CD4-positive, alpha-beta memory T cell (primary cell): ENCODE measurements at places on chromosomes 13 and 19.
A peak's percentile ranks its signal among the peaks of the same experiment; 100 is the strongest.

DNA sequence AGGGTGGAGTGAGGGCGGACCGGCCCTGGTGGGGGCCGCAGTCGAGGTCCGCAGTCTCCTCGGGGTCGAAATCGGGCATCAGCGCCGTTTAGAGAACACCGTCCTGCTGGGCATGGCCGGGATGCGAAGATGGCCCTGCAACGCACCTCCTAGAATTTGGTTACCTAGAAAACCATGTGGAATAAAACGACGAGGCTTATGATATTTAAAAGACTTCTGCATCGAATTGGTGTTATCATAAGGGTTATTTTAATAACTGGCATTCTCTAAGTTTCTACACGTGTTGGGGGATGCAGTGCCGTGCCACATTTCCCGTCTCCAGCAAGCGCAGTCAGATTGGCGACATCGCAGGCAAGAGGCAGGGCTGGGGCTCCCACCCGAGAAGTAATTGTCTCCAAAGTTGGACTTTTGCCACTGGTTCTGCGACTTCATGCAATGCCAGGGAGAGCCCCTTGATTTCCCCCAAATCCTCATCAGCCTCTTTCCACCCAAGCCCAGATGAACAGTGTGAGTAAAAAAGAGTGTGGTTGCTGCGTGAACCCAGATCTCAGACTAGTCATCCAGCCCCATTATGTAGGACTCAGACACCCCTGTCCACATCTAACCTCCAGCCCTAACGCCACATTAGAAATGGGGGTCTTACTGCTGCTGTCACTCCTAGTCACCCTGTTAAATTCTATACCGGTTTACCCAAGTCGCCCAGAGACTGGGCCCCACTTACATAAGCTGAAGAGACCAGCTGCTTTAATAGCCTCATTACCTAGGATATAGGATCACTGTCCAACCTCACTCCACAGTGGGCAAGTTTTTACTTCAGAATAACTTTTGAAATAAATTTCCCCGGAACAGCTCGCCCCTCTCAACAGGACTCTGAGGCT, 571 bp upstream of the DHRS12 start:
- DNase-seq = no peak

- DNase-seq = no peak
Observed at GRCh38 chr13:60811581-60811980, 414.6 kb downstream of the TDRD3 start.

DNA sequence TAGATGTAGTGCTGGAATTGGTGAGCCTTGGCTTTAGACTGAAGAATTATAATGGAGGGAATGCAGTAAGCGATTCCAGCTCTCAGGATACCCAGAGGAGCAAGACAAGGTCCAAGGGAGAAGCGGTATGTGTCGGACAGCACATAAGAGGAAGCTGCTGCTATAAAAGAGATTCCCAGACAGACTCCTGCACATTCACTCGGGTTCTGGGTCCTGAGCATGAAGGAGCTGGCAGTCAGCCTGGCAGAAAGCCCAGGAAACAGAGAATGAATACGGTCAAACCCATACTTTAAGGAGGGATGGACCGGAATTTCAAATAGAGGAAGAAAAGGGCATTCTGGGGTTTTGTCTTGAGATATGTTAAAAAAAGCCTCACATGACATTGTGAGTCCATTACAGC, 308.3 kb downstream of the DNAJC15 start:
- DNase-seq = no peak

DNA sequence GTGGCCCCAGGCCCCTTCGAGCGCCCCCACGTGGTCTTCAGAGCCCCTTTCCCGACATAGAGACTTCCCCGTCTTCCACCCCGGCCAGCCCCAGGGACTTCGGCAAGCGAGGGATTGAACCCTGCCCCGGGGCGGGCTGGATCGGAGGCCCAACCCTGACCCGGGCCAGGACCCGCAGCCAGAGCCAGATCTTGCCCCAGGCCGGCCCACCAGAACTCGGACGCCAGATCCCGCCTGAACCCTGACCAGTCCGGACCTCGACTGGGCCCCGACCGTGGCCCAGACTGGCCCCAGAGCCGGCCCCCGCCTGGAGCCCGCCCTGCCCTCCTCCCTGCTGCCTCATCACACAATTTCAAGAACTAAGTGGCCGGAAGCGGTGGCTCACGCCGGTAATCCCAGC, 253 bp upstream of the TPTE2 start:
- no peak for DNase-seq

DNA sequence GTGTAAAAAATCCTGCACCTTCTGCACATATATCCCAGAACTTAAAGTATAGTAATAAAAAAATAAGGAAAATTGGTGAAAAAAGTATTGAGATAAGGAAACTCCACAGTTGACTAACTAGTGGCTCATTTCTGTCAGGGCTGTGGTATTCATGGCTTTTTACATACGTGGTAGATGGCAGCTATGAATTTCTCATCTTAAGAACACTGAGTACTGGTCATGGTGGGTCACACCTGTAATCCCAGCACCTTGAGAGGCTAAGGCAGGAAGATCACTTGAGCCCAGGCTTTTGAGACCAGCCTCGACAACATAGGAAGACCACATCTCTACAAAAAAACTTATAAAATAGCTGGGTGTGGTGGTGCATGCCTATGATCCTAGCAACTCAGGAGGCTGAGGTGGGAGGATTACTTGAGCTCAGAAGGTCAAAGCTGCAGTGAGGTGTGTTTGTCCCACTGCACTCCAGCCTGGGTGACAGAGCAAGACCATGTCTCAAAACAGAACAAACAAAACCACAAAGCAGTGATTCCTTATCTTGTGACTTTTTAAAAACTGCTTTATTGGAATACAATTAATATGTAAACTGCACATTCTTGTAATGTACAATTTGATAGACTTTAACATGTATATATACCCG, 16.8 kb downstream of the SLAIN1 start:
- DNase-seq = no peak

DNA sequence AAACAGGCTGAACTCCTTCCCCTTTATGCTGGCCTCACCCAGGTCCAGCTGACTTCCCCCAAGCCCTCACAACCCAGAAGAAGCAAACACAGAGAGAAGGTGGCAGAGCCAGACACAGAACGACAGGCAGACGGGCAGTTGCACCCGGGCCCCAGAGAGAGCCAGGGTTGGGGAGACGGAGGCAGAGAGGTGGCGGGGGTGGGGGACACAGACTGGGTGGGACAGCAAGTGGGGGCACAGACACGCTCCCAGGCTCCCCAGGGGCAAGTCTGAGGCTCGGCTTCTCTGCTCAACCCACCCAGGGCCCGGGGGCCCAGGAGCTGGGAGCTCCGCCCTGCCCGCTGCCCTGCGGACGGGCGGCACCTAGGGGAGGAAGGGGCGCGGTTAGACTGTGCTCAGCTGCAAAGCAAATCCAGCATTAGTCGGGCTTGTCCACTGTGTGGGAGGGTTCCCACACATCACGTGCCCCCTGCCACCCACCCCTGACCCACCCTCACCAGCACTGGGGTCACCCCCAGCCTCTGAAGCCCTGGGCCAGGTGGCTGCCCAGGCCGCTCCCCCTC, 31.3 kb upstream of the ASF1B start:
- peak; percentile 42 for DNase-seq

GRCh38 chr13:109746364-109746763, 40.0 kb downstream of the IRS2 start:
- DNase-seq = no peak

DNA sequence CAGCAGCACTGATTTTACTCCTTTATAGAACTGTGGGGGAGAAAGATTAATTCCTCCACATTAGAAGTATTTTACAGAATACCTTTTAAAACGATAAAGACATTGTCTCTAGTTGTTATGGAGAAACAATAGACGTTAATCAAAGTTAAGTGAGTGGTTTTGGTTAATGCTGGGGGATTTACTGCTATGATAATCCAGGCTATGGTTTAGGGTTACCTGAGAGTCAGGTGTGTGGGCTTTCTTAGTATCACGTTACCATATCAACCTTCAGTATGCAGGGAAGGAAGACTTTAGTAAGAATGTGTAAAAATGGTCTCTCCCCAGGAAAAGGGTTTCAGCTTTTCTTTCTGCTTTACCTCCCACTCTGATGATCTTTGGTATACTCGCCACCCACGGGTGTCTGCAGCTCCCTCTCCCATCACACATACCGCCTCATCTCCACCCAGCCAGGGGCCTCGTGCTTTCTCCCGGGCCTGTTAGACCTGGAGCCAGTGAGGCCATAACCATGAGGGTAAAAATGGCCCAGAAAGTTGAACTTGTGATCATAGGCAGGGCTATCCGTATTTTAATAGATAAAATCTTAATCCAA, 45.6 kb upstream of the WDFY2 start:
- no peak for DNase-seq

GRCh38 chr13:66530686-66531085, 699.5 kb downstream of the PCDH9 start:
- DNase-seq = no peak

DNA sequence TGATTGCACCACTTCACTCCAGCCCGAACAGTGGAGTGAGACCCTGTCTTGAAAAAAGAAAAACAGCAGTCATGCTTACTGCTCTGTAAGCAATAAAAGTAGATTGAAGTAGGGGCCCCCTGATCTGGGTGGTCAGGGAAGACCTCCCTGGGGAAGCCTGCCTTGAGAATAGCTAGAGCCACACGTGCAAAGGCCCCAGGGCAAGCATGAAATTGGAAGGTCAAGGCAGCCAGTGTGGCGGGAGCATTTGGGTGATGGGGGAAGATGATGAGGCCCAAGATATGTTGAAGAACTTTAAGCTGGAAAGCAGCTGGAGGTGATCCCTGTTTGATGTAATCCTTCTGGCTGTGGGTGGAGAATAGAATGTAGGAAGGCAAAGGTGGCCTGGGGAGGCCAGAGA, 104.4 kb downstream of the SIPA1L3 start:
- no peak for DNase-seq

GRCh38 chr19:36838784-36839324, 667 bp upstream of the ZNF790 start:
- DNase-seq = no peak

DNA sequence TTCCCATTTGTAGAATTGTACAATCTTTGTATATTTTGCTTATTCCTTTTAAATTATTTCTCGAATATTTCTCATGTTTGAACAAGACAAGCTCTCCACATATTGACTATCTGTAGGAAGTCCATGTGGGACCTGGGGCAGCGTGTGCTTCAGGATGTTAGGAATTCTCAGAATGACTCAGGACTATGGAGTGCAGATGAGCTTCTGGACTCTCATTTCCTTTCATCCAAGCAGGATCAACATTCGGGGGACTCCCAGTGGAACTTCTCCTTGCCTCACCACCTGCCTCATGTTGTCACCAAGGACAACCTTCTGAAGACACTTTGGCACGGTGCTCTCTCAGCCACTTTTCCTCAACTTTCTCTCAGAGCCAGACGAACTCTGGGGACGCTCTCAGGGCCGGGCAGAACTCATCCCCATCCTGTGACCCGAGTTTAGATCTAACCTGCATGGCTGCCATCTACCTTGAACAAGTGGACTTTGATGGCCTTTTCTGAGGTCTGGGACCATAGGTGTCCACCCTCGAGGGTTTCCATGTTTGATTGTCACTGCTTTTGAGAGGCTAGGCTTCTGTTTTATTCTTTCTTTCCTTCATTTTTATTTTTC, 441.7 kb downstream of the IRS2 start:
- DNase-seq = no peak

GRCh38 chr13:33017323-33017929, 1.2 kb downstream of the KL start:
- DNase-seq = no peak

GRCh38 chr19:7682175-7682855, 1.7 kb downstream of the TRAPPC5 start:
- no peak for DNase-seq
